ENCODE measurements at places on chromosomes 5 and 9.

- DNase-seq: peak; percentile 38
- no peaks in the 10 kb centered on the region for H3K27me3 ChIP-seq
- peak overlapping the region; percentile 60 for H3K27ac ChIP-seq
- H3K4me3 ChIP-seq: no peak overlapping the region
- H3K4me1 ChIP-seq: peaks cover 5% of the 10 kb centered on the region
Measured at GRCh38 chr9:37593883-37594448, 1.6 kb upstream of the TOMM5 start.

DNA sequence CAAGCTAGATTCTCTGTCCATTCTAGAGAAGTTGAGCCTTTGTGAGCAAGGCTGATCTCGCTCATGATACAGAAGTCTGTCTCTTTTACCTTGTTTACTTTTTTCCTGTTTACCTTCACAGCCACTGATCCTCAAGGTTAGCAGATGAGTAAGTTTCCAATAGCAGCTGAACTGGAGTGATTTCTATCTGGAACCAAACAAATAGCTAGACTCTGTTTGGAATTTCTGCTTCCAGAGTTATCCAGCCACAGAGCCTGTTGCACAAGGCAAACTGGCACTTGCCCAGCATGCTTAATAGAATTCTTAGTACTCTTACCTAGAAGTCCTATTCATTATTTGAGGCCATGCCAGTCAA is 12.8 kb upstream of the PANK3 start:
- H3K27me3 ChIP-seq: no peaks in the 10 kb centered on the region
- no peaks in the 10 kb centered on the region for H3K36me3 ChIP-seq
- no peak overlapping the region for H3K4me3 ChIP-seq
- peak; percentile 37 for DNase-seq
- H3K4me1 ChIP-seq: no peaks in the 10 kb centered on the region
- H3K27ac ChIP-seq: peak overlapping the region; percentile 59

DNA sequence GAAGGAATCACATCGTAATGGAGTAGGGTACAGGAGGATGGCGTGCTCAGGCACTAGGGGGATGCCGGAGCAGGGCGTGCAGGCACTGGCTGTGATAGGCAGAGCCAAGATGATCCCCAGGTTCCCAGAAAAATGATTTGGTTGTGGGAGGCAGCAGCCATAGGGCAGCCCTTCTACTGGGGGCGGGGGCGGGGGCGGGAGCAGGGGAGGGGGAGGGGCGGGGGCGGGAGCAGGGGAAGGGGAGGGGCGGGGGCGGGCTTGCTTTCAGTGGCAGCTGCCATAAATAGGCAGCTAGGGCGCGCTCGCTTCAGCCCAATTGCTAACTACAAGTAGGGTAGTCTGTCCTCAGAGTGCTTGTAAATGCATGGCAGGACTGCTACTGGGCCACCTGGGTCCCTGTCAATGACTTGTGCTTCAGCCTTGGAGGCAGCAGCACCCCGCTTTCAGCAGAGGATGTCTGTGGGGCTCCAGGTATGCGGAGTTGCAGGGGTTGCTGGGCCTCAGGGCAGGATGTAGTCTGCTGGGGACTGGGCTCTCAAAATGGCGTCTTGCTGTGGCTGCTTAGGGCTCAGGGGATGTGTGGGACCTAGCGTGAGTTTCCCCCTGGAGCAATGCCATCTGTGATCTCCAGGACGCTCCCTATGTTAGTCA is 354.3 kb downstream of the RAB3C start:
- H3K36me3 ChIP-seq: no peaks in the 10 kb centered on the region
- H3K27me3 ChIP-seq: no peaks in the 10 kb centered on the region
- H3K4me1 ChIP-seq: no peaks in the 10 kb centered on the region
- DNase-seq: no peak
- H3K27ac ChIP-seq: no peak overlapping the region

DNA sequence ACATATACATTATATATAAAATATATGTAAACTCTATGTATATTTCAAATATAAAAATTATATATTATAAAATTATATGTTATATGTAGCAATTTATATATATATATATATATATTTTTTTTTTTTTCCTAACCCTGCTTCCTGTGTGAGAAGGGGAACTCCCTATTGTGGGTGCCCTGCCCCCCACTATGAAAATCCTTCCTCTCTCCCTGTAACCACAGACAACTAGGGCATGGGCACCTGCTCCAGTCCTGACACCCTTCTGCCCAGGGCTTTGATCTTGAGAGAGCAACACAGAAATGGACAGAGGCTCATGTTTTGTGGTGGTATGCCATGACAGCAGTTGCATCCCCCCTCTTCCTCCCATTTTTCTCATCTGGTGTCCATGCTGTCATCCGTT is 148.7 kb upstream of the IL12B start:
- no peaks in the 10 kb centered on the region for H3K4me1 ChIP-seq
- no peak overlapping the region for H3K27ac ChIP-seq
- DNase-seq: no peak
- no peak overlapping the region for H3K4me3 ChIP-seq

DNA sequence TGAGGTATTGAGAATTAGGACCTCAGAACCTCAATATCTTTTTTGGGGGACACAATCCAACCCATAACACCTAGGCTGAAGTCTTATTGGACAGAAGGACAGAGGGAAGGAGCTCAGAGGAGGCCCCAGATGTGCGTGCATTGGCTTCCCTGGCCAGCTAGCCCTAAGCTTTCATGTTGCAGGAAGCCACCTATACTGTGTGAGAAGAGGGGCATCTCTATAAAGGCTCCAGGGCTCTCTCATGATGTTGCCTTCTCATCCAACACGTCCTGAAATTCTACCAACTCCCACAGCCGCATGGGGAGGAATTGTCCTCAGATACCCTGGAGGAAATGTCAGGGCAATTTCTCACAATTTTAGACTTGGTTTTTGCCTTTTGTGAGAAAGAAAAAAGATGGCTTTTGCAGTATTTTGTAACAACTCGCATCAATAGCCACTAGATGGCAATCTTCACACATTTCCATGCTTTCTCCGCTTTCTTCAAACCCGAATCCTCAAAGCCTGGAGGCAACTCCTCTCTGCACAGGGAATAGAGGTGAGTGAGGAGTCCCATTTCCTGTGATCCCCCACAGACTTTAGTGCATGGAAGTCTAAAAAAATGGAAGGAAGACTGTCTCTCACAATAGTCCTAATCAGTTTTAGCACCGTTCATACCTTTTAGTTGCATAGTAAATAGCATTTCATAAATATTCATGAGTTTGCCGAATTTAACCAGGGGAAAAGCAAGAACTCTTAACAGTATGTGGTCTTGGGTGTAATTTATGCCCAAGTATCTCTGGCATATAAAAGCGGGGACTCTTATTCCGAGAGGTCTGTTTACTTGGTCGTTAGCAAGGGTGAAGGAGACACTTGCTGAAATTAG is 7.4 kb upstream of the PPP3R2 start:
- no peaks in the 10 kb centered on the region for H3K4me1 ChIP-seq
- peaks cover 5% of the 10 kb centered on the region for H3K27me3 ChIP-seq
- H3K27ac ChIP-seq: no peak overlapping the region
- no peaks in the 10 kb centered on the region for H3K36me3 ChIP-seq
- peak; percentile 63 for DNase-seq

DNA sequence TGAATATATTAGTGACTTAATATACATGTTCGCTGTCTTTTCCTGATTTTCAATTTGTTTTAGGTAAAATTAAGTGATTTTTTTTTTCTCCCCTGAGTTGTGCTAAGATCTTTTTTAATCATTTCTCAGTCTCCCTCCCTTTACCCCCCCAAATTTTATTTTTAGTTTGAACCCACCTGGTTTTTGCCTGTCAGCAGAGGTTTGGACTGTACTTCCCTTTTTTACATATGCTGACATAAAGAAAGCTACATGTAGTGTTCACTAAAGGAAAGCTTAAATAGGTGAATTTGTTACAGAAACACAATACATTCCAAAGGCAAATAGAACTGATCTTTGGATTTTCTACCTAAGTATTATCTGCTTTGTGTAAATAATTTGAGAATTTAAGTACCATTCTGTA is 82.2 kb downstream of the IPO11 start:
- H3K4me1 ChIP-seq: no peaks in the 10 kb centered on the region
- H3K36me3 ChIP-seq: no peaks in the 10 kb centered on the region
- H3K27me3 ChIP-seq: no peaks in the 10 kb centered on the region
- H3K4me3 ChIP-seq: no peak overlapping the region
- DNase-seq: no peak

DNA sequence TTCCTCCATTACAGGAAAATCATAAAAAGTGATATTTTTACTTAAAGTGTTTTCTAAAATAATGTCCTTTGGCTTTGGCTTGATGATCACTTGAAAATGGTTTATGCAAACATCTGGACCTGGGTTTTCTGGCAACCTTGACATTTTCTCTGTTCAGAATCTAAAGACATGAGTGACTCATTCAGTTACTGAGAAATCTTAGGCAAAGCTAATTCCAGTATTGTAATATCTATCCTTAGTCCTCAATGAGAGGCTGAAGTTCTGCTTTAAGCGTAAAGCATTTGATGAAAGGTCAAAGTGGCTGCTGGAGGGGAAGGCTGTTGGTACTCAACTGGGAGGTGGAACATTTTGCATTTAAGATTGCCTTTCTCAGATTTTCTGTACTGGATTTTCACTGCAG is 2.3 kb downstream of the MAN2A1 start:
- peak; percentile 63 for DNase-seq
- no peak overlapping the region for H3K27ac ChIP-seq
- H3K4me3 ChIP-seq: peak overlapping the region; percentile 97
- no peaks in the 10 kb centered on the region for H3K36me3 ChIP-seq
- no peaks in the 10 kb centered on the region for H3K27me3 ChIP-seq

DNA sequence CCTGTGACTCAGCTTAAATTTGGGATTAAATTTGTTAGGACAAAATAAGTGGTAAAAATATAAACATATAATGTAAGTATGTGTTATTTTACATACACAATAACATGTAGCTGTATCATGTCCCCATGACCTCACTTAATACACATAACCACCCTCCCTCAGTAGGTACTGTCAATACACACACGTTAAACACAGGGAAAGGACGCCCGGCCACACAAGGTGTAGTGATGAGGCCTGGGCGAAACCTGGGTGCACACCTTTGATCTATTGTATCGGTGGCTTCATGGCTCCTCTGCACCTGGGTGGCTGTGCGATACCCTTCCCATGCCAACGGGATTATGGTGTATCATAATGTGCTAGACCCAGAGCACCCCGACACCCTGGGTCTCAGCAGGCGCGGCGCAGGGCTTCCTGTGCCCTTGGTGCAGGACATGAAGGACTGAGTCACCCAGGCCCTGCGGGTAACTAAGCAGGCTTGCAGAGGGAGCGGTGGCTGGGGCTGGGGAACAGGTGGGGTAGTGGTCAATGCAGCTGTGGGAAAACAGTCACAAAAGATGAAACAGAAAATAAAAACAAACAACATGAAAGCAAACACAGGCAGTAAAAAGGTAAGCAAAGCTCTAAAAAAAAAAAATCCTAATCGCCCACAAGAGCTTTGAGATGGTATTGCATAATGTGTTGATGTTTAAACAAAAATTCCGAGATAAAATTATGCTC is 127.5 kb upstream of the RETREG1 start:
- no peak for DNase-seq
- H3K36me3 ChIP-seq: no peaks in the 10 kb centered on the region
- H3K27ac ChIP-seq: no peak overlapping the region
- H3K27me3 ChIP-seq: no peaks in the 10 kb centered on the region

GRCh38 chr9:85042981-85043647 is 373.6 kb downstream of the NTRK2 start:
- no peaks in the 10 kb centered on the region for H3K4me1 ChIP-seq
- no peak overlapping the region for H3K27ac ChIP-seq
- H3K27me3 ChIP-seq: peaks cover 2% of the 10 kb centered on the region
- no peak for DNase-seq

DNA sequence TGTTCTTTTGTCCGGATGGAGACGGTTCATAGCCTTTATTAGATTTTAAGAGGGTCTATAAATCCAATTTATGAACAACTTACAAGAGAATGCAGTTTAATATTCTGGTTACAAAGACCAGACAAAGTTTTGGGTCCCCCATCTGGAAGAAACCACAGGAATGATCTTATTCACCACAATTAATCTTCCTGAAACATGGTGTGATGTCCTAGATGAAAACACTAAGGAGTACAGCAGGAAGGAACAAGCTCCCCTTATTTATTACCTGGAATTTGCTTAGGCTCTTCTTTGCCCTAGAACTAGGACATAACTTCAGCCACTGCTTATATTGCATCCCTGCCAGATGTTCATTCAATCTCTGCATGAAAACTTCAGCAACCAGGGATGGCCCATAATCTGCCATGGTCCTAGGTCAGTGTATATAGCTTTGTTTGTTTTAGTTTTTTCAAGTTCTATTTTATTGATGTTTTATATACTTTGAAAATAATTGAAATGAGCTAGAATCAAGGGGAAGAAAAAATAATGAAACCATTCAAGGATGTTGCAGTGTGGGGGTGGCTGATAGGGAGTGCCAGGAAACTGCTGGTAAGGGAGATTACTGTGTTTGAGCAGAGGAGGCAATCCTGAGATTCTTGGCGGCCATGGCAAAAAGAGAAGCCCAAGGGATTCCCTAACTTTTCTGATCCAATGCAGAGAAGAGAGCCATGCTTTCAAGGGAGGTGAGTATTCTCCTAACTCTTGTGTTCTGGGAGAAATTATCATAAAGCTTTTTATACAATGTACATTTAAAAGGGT is 16.8 kb downstream of the TXNDC8 start:
- no peak for DNase-seq
- no peak overlapping the region for H3K4me3 ChIP-seq
- no peaks in the 10 kb centered on the region for H3K27me3 ChIP-seq
- no peak overlapping the region for H3K27ac ChIP-seq
- no peaks in the 10 kb centered on the region for H3K4me1 ChIP-seq
